ENCODE measurements at places on chromosomes 5 and 9.

DNA sequence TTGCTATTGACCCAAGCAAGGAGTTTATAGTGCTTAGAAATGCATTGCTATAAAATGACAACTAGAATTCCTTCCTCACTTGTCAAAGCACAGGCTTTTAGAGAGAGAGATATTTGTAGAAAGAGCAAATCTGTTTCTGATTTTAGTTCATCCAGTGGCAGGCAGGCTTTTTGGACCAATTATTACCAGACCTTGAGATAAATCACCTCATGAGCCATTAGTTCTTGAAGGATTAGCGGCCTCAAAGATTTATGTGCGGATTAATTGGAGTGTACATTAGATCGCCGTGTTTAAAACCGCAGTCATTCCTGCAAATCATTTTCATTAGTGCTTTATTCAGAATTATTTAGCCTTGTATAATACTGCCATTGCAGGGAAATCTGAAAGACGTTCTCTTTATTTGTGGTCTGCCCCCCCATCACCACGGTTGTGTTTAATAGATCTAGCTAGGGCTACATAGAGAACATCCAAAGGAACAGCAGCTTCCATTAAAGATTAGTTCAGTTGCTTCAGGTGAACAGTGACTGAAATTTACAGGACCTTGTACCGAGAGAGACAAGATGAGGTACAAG is 28.8 kb upstream of the TJP2 start:
- no peak for DNase-seq

DNA sequence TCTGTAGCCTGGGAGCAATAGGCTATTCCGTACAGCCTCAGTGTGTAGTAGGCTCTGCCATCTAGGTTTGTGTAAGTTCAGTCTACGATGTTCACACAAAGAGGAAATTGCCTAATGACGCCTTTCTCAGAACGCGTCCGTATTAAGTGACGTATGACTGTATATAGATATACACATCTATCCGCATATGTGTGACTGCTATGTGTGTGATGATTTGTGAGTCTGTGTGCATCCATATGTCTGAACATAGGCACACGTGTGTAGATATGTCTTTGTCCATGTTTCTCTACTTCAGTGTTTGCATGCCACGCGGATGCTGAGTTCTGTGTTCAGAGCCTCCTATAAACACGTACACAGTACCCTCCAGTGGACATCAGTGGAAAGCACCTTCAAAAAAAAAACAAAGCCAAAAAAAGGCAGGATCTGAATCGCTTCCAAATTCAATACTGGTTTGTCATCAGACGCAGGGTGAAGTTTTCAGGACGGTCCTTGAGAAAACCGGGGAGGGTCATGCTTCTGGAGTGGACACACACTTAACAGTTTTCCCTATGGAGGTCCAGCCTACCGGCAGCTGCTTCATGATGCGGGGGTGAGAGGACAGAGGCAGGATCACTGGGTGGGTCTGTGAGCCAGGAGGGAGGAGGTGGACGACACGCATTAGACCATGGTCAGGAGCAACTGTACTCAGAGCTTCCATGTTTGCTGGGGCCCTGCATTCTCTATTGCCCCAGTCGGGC is 29.5 kb upstream of the ALDH1B1 start:
- DNase-seq: no peak

GRCh38 chr9:78746010-78746409 is 449.1 kb downstream of the PSAT1 start:
- no peak for DNase-seq

- DNase-seq: no peak
Measured at GRCh38 chr5:142053426-142054151, 40.8 kb upstream of the GNPDA1 start.

GRCh38 chr9:138047469-138048040 is 170.0 kb downstream of the CACNA1B start:
- DNase-seq: peak; percentile 89

- peak; percentile 95 for DNase-seq
Measured at GRCh38 chr9:126295936-126296600, 30.6 kb upstream of the MVB12B start.

GRCh38 chr5:43636076-43636475 is 33.1 kb downstream of the NNT start:
- no peak for DNase-seq

DNA sequence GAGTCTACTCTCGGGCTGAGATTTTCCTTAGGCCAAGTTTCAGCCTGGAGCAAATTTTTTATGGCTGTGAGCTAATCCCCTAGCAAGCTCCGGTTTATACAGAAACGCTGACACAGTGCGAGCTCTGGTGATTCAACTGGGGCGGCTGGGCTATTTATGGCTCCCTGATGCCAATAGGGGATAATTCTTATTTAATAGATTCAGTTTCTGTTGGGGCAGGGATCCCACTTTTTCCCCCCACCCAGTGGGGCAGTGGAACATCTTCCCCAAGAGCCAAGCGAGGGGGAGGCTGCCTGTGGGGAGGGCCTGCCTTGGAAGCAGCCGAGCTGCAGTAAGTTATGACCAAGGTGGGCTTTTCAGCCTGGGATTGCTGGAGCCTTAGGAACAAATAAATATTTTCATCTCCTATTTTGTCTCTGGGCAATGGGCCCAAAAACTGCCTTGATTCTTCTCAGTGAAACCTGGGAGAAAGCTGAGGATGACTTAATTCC is 129.1 kb downstream of the MACROH2A1 start:
- no peak for DNase-seq

DNA sequence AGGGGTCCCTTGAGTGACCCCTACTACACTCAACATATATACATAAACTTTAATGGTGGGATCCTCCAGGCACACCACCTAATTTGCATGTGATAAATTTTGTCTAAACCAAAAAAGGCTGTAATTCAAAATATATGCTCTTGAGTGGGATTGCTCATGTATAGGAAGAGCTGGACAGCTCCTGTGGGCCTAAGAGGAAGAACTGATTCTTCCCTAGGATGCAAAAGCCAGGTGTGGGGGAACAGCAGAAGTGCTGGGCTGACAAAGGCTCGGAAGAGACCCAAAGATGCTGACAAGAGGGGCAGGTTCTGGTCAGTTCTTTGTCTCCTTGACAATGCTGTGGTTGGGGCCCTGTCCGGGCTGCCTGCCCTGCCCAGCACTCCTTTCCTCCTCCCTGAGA is 43.9 kb downstream of the PCDH1 start:
- DNase-seq: no peak

DNA sequence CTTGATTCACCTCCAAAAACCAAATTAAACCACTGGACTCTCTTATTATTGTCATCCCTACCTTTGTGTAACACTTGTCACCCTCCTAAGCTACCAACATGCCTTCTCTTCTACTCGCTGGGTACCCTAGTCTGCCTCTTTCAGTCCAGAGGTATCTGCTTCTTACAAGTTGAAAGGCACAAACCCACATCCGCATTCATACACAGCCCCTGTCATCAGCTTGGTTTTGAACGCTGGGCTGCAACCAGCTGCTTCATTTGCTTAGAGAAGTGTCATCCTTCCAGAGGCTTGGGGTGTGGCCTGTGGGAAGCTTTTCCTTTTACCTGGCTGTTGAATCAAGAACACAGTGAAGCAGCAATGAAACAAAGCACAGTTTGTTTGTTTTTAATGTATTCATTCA is 138.8 kb upstream of the WWC1 start:
- DNase-seq: no peak

DNA sequence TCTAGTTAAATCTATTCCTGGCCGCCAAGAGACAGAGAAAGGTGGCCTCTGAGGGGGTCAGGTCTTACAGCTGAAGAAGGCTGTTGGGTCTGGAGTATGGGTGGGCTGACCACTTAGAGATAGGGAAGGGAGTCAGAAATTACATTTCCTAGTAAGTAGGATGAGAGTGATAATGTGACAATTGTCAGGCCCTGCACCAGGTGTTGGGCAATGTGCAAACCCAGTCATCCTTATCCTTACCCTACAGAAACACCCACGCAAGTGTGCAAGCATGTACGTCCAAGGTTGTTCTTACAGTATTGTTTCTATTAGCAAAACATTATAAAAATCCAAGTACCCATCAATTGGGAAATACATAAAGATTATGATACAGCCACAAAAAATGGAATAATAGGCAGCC is 9.5 kb downstream of the SPAAR start:
- DNase-seq: no peak
